ENCODE measurements at places on chromosomes 4 and X.

GRCh38 chr4:53531585-53532224 is 59.6 kb downstream of the LNX1 start:
- no peak for DNase-seq

DNA sequence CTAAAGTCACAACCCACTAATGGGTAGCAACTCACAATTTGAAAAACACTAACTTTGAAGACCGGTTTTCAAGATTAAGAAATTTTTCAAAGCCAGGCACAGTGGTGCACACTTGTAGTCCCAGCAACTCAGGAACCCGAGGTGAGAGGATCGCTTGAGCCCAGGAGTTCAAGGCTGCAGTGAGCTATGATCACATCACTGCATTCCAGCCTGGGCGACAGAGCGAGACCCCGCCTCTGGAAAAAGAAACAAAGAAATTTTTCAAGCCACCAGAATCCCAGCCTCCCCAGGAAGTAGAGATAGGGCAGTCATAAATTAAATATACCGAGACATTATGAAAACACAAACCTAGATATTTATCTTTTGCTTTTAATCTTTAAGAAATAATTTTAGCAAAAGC is 13.0 kb downstream of the SMARCA1 start:
- no peak for DNase-seq

GRCh38 chr4:106507440-106507839 is 138.9 kb upstream of the GIMD1 start:
- DNase-seq = no peak

DNA sequence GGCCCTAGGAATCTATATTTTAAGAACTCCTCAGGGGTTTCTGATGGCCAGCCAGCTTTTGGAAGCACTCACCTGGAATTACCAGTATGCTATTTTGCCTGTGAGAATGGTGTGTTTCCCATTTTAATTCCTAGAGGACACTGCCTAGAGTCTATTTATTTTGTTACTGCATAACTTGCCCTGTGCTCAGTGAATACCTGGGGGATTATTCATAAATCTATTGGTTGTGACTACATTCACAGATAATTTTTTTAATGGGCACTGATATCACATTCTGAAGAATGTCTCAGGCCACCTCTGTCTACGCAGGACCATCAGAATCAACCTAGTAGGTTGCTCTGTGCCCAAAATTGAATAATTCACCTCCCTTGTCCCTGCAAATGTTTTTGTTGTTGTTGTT is 6.7 kb downstream of the ARL13A start:
- DNase-seq = no peak

- DNase-seq = no peak
Observed at GRCh38 chr4:20288846-20289512, 37.3 kb downstream of the SLIT2 start.

DNA sequence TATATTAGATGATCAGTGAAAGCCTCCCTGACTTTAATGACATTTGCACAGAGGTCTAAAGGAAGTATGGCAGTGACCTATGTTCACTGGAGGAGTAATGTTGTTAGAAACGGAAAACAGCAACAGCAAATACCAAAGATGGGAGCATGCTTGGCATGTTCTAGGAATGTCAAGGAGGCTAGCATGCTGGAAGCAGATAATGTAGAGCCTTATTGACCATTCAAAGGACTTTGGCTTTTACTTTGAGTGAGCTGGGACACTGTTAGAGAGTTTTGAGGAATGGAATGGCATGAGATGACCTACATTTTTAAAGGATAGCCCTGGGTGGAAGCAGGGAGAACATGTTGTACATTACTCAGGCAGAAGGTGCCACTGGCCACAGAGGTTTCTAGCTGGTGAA is 6.0 kb downstream of the RPA4 start:
- no peak for DNase-seq

Measured in T-cell (primary cell).